ENCODE measurements at places on chromosomes 3 and 15.

- no peak for DNase-seq
These were observed 6.2 kb downstream of the MGA start for GRCh38 chr15:41666353-41666920.

DNA sequence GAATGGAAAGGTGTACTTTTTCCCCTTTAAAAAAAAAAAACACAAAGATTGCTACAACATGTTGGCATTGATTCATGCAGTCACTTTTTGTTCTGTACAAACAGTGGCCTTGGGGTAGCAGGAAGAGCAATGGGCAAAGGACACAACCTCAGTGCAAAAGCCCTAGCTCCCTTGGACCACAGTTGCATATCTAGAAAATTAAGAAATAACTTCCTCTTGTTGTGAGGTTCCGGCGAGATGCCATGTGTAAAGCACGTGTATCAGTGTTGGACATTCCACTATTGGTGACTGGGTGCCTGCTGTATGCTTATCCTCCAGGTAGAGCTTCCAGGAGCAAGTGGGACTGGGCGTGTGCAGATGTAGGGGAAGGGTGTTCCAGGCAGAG lies 164.5 kb downstream of the THSD4 start:
- no peak for DNase-seq

- no peak for DNase-seq
These were observed 12.4 kb upstream of the SPG11 start for GRCh38 chr15:44675911-44676310.

- no peak for DNase-seq
These were observed 1.7 kb downstream of the PAK2 start for GRCh38 chr3:196741249-196741889.

DNA sequence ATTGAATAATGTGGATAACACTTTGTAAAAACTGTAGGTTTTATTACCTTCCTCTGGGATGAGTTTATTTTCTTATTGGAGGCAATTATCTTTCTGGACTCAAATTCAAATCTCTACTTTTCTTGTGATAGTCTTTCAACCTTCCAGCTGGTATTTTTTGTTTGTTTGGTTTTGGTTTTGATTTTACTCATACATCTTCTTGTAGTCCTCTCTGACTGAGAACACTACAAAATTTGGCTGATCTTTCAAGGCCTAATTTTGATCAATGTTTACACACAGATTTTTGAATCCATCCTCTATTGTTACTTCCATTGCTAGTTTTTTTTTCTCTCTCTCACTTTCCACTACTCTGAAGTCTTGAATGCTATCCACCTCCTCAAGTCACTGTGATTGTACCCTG lies 303.8 kb upstream of the NECTIN3 start:
- no peak for DNase-seq

GRCh38 chr3:187551416-187551815 lies 118.8 kb downstream of the SST start:
- no peak for DNase-seq

DNA sequence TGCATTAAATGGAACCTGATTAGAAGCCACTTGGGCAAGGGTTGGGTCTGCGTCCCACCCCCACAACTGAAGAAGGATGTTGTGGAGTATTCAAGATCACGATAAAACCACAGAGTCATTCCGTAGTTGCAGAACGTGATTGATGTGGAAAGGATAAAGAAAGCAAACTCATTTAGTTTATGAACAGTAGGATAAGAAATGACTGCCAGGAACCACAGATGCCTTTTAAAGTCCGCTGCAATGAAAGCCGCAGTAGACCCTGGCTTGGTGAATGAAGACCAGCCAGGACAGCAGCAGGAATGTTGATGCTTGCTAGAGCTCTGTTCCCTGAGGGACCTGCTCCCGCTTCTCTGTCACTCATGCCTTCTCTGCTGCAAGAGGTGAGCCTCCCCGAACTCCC lies 111.5 kb downstream of the GABRG3 start:
- no peak for DNase-seq

GRCh38 chr3:146117406-146118285 lies 43.3 kb downstream of the PLOD2 start:
- no peak for DNase-seq

- DNase-seq = peak; percentile 67
These were observed 33.5 kb upstream of the ACAD9 start for GRCh38 chr3:128845778-128846485.

DNA sequence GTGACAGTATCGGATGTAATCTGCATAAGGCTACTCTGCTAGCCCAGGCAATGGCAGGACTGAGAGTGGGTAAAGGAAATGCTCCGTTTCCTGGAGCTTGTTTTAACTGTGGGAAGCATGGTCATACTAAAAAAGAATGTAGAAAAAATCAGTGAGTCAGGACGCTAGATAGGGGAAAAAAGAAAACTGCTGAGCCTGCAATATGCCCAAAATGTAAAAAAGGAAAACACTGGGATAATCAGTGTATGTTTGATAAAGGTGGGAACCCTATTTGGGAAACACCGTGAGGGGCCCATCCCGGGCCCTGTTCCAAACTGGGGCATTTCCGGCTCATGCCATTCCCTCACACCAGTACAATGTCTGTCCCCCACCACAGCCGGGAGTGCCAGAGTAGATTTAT lies 775.8 kb downstream of the ZPLD1 start:
- DNase-seq = no peak

GRCh38 chr3:24688446-24689148 lies 193.9 kb upstream of the THRB start:
- no peak for DNase-seq

DNA sequence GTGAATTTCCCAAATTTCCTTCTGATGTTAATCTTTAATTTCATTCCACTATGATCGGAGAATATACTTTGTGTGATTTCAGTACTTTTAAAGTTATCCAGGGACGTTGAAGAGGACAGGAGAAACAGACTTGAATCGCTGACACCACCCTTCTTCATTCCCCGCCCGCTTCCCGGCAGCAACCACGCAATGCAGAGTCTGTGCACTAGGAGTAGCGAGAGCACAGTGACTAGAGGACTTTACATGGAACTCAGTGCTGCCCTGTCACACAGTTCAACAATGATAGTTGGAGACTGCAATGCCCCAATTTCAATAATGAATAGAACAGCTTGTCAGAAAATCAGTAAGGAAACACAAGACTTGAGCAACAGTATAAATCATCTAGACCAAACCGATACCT lies 73.9 kb downstream of the RNF13 start:
- DNase-seq = no peak

- no peak for DNase-seq
These were observed 110.0 kb downstream of the EPHB1 start for GRCh38 chr3:134904776-134905646.

GRCh38 chr3:184145111-184145524 lies 10.0 kb downstream of the EIF2B5 start:
- no peak for DNase-seq

GRCh38 chr3:182925944-182926337 lies 54.4 kb downstream of the DCUN1D1 start:
- no peak for DNase-seq

DNA sequence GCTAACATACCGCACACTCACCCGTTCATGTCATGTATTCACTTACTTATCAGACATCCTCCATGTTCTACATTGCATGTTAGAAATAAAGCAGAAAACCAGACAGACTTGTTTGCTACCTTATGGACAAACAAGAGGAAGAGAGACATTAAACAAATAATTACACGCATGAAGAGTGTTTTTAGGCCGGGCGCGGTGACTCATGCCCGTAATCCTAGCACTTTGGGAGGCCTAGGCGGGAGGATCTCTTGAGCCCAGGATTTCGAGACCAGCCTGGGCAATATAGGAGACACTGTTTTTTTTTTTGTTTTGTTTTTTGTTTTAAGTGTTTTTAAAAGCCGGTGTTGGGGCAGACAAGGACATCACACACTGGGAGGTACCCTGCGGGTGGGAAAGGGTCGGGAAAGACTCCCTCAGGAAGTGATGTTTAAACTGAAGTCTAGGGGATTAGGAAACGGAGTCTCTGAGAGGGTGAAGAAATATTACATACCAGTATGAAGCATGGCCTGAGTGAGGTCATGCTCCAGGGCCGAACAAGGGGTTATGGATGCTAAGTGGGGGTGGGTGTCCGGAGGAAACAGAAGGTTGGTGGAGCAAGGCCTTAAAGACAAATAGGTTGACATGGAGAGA lies 2.1 kb upstream of the USP3 start:
- DNase-seq = no peak

DNA sequence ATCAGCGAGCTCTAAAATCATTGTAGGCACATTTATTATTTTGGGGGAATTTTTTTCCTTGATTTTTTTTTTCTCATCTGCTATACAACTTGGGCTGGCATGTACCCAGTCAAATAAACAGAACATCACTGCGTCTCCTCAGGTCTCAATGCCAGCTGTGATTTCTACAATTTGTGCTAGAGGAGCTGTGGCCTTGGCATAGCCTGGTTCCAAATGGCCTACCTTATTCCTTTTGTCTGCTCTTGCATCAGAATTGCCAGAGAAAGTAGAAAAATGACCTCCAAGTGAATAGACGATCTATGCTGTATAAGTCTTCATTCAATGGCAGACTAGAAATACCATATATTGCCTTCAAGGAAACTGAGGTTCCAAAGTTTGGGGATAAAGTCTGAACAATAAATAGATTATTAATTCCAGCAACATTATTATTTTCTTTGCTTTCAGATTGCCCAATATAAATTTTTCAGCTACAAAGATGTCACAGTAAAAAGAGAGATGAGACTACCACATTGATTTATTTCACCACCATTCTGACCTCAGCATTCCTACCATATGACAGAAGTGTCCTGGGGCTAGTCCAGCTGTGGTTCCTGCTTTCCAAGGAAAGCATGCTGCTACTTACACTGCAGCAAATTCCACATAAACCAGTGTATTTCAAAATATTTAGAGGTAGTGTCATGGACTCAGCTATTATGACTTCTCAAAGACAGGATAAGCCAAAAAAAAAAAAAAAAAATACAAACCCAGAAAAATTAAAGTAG lies 493.9 kb upstream of the ZNF385D start:
- no peak for DNase-seq

DNA sequence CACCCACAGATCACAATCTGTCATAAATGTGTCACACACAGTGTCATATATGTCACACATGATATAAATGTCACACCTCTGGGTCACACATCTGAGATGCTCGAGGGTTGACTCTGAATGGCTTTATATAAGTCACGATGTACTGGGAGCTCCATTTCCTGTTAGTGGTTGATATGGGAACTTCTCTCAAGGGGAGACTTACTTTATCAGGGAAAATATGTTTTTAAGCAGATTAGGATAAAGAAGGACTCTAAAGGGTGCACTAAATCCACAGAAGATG lies 83.9 kb upstream of the MEF2A start:
- no peak for DNase-seq

- DNase-seq = no peak
These were observed 51.6 kb upstream of the THUMPD3 start for GRCh38 chr3:9311228-9311627.

DNA sequence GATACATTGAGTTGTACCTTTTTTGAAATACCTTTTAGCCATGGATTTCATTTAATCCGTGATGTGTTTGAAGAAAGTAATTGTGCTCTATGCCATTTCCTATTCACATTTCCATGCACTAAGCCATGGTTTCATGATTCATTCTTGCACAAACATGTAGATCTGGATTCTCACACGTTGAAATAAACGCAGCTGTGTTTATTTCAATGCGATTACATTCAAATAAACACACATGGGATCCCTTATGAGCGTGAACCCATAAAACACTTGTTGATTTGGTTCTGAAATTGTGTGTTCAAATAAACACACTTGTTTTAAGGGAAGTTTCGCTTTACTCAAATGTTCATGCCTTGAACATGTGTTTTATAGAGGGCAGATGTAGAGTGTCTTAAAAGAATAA lies 39.2 kb downstream of the BBX start:
- DNase-seq = no peak

GRCh38 chr15:45429941-45430792 lies 51.8 kb upstream of the GATM start:
- DNase-seq = peak; percentile 95

DNA sequence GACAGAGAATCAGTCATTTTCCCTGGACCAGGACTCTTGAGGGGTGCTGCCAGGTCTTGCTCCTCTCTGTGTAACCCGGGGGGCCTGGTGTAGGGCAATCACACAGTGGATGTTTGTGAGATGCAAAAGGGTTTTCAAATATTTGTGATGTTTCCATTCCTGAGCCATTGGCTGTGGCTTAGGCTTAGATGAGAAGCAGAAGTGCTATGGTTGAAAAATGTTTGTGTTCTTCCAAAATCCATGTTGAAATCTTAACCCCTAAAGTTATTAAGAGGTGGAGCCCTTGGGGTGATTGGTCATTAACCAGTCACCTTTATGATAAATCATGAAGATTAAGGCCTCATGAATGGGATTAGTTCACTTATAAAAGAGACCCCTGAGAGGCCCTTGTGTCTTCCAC lies 36.5 kb downstream of the CORO2B start:
- no peak for DNase-seq

GRCh38 chr3:132879656-132880055 lies 157.4 kb upstream of the NPHP3 start:
- no peak for DNase-seq

DNA sequence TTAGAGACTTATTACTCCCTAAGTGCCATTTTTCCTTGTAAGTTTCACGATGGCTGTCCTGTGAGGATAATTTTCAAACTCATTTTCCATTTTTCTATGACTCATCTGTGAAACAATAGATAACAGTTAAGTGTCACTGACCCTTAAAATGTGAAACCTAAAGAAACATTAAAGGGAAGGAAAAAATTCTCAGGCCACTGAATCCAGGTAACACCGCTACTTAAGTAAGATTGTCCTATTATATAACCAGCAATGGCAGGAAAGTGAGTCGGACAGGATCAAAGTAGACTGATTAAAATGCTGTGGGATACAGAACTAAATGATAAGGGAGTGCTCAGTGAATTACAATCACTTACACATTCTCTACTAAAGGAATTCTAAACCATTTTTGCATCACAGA lies 12.4 kb downstream of the PLD1 start:
- no peak for DNase-seq

DNA sequence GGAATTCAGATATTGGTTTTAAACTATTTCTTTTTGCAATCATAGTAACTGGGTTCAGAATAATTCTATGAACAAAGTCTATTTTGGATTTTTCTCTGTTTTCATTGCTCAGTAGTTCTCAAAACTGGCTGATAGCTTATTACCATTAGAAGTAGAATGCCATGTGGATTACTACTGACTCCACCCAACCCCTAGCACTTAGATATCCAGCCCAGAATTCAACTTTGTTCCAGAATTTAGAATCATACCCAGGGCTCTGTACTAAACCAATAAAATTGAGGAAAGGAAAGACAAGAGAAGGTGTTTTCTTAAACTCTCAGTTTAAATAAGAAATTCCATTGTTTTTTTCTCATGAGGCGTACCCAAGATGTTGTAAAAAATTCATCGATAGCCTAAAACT lies 39.0 kb upstream of the ABHD10 start:
- no peak for DNase-seq

GRCh38 chr3:94232921-94233320 lies 170.1 kb downstream of the NSUN3 start:
- no peak for DNase-seq

- no peak for DNase-seq
These were observed 19.2 kb downstream of the KLF13 start for GRCh38 chr15:31345606-31346366.

DNA sequence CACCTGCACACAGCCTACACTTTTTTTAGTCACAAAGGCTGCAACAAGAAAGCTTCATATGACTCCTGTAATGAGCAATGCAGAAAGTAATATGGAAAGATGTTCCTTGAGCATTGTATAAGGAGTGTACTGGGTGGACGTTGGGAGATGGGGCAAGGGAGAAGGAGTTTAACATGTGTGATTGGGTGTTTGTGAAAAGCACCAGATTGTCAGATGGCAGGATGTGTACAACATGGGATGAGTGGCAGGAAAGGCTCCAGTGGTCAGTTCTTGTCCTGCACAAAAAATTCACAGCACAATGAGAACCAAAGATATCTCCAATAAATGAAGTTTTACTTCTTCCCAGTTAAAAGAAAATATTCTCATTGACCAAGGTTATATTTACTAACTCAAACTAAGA lies 255.1 kb downstream of the EPHA3 start:
- DNase-seq = no peak

Data from stimulated activated effector memory CD8-positive, alpha-beta T cell treated with anti-CD3 and anti-CD28 coated beads, Interleukin-12 subunit alpha, Interleukin-12 subunit beta, amount 100 ng/mL, for 72 hours (primary cell).